ENCODE measurements at places on chromosomes 16 and 17.
A peak's percentile ranks its signal among the peaks of the same experiment; 100 is the strongest.

DNA sequence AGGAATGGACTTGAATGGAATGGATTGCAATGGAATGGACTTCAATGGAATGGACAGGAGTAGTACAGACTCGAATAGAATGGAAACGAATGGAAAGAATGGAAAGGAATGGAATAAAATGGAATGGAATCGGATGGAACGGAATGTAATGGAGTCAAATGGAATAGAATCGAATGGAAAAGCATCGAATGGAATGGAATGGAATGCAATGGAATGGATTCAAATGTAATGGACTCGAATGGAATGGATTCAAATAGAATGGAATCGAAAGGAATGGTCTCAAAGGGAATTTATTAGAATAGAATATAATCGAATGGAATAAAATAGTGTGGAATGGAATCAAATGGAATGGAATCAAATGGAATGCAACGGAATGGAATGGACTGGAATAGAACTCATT, 484.9 kb upstream of the WSB1 start:
- peak; percentile 38 for DNase-seq

DNA sequence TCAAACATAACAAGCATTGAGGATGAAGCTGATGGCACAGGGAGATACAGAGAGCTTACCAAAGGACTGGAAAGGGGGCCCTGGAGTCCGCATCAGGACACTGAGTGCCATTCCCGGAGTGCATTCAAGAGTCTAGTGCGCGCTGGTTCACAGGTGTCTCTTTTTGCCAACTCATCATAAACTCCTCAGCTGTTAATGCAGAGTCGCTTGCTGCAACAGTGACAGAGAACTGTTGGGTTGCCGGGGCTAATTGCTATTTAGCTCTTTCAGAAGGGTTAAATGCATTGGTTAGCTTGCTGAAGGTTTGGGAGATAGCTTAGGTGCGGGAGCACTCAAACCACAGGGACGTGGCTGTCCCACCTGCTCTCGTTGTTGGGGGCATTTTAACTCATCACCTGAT, 1091.6 kb upstream of the EEF2KMT start:
- no peak for DNase-seq

DNA sequence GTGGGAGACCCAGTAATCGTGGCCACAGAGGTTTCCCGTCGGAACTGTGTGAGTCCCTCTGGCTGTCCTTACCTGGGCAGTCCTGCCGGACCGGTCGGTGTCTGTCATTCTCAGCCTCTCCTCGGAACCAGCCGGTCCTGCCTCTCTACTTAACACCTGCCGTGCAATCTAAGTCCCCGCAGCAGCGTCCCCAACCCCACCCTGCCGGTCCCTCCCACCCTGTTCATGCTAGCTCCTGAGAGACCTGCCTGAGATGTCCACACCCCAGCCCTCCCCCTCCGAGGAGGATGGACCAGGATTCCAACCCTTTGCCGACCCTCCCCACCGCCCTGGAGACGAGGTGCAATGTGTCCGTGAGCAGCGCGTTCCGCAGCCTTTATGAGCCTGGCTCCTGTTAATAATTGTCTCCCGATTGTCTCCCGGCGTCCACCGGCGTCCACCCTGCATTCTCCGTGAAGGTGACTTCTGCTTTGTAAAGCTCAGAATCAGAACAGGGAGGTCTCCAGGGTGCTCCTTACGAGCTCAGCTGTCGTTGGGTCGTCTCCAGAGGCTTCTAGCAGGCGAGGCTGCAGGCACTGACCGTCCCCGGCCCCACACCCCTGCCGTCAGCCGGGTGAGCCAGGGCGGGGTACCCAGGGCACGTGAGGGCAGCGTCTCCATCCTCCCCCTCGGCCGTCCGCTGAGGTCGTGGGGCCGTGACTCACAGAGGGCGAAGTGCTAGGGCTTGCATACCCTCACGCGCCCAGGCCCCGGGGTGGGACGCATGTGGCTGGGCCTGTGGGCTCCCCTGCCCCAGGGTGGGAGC, 10.1 kb downstream of the METRNL start:
- DNase-seq: no peak

DNA sequence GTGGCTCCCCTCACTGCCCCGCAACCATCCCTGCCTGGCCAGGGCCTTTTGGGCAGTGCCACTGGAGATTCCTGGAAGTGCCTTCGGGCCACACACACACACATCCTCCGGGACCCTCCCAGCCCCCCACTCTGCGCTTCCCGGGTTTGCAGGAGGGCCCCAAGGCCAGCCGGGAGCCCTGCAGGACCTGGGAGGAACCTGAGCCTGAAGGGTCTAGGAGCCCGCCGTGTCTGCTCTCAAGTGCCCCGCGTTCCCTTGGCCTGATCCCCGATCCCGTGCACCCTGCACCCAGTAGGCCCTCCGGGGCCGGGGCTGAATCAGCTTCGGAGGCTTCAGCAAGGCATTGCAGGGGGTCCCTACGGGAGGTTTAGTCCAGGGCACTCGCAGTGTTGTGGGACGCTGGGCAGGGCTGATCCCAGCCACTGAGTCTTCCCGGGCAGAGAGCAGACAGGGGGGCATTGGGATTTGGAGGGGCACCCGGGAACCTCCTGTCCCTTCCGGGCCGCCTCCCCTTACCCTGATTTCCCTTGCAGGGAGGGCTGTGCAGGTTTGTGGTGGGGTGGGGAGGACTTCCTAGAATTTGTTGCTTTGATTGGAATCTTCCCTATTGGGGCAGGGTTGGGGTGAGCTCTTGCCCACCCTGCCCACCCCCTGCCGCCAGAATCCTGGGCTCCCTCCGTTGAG, 36.9 kb downstream of the TMEM235 start:
- no peak for DNase-seq
